ENCODE measurements at places on chromosomes 2 and 18.

DNA sequence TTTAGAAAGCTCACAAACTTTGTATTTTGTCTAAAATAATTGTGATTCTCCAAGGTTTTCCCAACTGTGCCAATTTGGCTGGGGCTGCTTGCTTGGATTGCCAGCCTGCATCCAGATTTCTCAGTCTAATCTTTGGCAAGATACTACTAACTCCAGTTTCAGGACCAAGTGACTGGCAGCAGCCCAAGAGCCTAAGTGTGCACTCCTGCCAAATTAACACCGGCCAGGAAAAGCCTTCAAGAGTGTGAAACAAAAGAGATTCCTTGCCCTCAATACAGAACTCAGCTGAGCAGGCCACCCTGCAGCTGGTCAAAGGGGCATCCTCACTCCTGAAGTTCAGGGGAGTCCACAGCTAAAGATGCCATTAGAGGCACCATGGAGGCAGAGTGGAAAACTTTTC, 589.0 kb upstream of the ACVR2A start:
- DNase-seq: no peak

DNA sequence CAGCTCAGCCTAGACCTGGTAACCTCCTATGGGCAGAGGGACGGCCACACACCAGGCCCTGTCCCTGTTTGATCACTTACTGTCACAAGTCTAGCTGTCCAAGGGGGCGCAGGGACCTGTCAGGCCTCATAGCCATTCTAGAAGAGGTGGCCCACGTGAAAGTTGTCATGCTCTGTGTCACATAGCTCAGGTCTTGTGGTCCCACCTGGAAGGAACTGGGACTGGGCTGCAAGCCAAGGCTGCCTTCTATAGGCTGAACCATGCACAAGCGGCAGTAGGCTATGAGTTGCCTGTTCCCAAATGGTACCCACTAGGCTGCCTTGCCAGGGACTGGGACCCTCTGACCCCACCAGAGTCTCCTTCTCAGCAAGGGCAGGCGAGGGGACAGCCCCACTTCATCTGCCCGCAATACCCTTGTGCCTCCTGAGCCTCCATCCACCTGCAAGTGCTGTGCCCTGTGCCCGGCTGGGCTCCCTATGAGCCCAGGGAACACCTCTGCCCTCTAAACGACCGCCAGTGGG, 177.5 kb downstream of the ANAPC1 start:
- DNase-seq: no peak

GRCh38 chr2:134198006-134198634, 55.8 kb upstream of the MGAT5 start:
- no peak for DNase-seq

DNA sequence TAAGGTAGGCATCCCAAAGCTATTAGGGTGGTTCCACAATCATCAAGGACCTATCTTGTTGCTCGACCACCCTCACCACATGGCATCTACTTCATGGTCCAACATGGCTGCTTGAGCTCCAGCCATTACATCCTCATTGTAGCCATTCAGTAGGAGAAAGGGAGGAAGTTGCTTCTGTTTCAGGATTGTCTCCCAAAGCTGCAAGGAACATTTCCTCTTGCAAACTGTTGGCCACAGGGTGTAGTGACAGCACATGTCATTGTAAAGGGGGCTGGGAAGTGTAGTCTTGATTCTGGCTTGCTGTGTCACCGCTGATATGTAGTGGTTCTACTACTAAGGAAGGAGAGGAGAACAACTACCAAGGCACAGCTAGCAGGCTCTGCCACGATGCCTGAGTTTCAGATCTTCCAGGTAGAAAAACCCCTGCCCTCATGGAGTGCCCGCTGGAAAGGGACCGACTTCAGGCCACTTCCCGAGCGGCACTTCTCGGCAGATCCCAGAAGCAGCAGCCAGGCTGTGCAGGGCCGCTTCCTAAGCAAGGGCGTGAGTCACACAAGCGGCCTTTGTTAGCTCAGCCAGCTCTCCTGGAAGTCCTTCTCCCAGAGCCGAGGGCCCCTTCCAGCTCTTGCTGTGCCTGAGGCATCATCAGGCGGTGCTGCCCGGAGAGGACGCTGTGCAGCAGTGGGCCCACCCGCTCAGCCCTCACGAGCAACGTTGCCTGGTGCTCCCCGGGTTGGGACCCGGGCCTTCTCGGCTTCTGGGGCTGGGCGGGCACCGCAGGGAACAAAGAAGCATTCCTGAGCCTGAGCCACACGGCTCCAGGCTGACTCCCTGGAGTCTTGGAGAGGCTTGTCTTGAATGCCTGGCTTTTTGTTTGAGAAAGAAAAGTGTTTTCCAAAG, 58.2 kb downstream of the HS6ST1 start:
- peak; percentile 78 for DNase-seq

DNA sequence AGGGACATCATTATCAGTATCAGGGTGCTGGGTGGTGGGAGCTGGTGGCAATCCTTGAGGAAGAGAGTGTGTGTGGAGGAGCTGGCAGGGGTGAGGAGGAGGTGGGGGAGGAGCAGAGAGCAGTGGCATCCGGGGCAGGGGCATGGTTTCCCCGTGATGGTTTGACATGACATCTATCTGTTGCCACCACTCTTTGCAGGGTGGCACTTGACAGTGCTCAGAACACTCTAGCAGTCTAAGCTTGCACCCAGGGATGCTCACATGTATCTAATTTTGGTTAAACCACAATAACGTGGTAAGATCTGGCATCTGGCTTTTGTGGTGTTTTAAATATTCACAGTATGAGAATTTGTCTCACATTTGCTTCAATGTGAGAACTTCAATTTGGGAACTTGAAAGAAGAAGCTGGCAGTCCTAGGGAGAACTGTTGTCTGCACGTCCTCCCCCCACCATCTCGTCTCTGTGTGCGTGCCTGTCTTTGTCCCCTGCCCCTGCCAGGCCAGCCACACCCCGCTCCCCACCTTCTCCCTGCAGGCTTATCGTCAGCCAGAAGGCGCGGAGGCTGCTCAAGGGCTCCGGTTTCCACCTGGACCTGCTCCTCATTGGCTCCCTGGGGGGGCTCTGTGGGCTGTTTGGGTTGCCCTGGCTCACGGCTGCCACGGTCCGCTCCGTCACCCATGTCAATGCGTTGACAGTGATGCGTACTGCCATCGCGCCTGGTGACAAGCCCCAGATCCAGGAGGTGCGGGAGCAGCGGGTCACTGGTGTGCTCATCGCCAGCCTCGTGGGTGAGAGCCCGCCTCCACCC, 11.7 kb downstream of the SLC4A3 start:
- no peak for DNase-seq

DNA sequence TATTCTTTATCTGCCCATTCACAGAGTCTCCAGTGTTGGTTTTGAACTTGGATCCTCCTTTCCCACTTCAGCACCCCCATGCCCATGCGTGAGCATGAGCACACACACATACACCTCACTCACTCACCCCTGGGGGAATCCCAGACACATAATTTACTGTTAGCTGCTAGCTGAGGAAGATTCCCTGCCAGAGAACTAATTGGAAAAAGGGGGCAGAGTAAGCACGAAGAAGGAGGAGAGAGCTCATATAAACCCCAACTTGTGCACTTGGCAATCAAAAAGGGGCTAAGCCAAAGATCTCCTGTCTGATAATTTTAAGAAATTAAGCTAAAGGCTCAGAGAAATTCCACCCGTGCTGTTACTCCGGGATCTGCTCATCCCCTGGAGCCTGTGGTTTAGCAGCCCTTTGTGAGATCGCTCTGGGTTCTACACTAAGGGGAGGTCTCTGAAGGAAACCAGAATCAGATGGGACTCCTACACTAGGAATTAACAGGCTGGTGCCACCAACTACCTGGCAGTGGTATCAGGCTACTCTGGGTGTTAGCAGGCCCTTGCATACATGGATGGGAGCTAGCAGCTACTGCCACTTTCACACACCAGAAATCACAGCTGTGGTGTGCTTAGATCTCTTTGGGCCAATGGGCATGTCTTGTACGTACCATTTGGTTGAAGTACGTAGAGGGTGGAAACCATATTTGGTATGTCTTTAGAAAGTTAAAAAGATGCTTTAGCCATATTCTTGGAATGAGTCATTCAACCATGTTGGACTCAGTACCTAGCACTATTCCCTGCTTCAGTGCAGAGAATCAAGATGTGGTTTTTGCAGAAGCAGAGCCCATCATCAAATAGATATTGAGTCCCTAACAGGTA, 95.6 kb upstream of the SLC14A2 start:
- DNase-seq: peak; percentile 49

DNA sequence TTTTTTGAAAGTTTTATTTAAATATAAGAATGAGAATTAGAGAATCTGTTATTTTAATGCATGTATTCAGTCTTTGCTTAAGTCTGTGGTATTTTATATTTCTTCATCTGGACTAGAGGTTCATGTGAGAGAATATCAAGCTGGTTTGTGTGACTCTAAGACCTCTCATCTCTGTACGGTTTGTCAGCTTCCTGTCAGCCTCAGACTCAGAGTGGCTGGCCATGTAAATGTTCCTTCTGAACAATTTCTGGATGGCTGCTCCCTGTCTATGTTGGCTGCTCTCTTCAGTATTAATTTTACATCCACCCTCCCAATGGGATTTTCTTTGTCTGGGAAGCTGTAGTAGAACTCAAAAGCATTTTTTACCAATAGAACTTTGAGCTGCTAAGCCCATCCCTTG, 225.3 kb upstream of the THUMPD2 start:
- DNase-seq: no peak

DNA sequence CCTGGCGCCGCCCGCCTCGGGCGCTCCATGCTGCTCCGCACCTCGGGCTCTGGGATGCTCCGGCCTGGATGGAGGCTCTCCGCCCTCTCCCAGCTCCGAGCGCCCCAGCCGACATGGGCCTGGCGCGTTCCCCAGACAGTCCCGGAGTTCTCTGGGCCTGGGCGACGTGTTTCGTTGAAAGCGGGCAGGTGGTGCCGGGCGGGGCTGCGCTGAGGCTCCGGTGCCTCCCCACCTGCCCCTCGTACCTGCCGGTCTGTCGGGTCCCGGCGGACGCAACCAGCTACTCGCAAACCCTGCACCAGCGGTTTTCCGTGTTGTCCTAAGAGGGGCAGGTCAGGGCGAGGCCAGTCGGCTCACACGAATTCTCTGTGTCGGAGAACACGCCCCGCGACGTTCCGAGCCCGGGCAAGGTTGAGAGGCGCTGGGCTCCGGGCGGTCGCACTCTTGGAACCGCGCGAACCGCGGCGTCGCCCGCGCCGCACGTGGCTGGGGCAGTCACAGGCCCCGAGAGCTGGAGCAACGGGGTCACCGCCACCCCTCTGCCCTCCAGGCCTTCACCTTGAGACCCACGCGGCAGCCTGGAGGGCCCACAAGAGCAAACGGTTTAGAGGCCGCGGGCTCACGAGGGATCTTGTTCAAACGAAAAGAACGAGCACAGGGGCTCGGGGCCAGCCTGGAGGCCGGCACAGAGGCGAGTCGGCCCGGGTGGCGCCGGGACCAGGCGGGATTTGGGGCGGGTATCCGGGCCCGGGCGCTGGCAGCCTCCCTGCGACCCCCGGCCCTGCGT, 4.2 kb upstream of the SIX2 start:
- no peak for DNase-seq

DNA sequence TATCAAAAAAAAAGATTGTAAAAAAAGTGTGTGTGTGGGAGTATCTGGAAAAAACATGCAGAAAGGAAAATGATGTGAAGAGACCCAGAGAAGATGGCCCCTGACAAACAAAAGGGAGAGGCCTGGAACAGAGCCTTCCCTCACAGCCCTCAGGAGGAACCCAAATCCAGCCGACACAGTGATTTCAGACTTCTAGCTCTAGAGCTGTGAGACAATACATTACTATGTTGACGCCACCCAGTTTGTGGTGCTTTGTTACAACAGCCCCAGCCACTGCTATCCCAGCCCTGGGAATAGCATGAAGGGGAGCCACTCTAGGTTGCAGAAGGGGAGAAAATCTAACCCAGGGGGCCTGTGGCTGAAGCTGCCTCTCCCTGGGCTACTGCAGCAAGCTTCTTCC, 59.0 kb upstream of the ZBTB7C start:
- peak; percentile 62 for DNase-seq

DNA sequence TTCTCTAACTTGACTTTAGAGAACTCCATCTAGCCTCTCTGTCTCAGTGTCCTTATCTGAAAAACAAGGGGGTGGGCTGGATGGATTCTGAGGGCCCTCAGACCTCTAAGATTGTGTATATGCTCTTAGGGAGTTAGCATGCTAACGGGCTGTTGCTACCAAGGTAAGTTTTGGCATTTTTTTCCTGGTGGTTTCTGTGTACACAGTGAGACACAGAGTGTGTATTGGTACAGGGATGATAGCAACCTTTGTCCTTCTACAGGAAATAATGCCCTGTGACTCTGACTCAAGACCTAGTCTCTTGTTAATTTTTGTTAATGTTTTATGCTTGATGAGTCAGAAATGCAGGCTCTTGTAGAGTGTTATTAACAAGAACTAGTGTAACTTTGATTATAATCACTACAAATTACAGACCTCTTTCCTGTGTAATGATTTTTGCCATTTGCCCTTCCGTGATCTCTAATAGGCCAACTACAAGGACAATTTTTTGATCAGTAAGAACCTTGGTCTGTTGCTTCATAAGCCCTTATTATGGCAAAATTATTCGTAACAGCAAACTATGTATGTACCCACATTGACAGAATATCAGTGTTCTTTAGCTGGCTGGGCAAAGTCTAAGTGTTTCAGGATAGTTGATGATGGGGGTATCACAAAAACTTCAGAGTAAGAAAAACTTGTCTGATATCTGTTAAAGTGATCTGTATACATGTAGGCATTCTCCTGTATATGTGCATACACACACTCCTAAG, 89.7 kb downstream of the SPTBN1 start:
- DNase-seq: no peak

DNA sequence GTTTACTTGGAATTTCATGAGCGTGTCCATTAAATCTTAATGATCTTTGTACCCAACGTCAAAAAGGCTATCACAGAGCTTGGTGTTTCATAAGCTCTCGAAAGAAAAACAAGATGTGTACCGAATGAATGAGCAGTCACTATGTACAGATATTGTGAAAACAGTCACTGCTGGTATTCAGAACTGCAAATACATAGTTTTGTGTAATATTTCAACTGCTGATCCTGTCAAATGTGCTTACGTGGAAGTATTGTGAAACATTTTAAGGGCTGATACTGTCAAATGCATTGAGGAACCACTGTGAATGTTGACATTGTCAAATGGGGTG, 184.2 kb upstream of the KLHL29 start:
- peak; percentile 15 for DNase-seq

- peak; percentile 14 for DNase-seq
These were observed 27.3 kb upstream of the NTSR2 start for GRCh38 chr2:11697103-11697871.

GRCh38 chr2:71894261-71894660, 253.4 kb downstream of the CYP26B1 start:
- DNase-seq: no peak

DNA sequence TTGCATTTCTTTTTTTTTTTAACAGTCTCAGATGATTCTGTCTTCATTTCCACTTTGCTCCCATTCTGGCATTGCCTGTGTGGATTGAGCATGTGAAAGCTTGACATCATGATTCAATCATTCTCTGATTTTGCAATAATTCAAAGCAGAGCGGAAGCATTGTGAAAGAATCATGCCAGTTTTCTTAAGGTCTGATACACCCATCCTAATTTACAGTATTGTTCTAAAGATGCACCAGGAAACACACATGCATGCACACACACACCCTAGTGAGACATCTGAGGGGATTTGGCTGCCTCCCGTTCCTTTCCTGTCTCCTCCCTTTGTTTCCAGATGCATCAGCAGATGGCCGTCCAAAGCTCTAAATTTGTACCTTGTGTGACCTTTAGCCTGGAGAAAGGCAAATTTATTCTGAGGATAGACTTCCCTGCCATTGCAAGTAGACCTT, 97.3 kb downstream of the FMNL2 start:
- peak; percentile 58 for DNase-seq

Data from trophoblast cell (in vitro differentiated cells and primary cell).